NCI-H1092 treated with DMSO at 0.1 percent for 48 hours (cell line): ENCODE measurements at places on chromosomes 3 and 15.

- no peak for DNase-seq
These were observed 132.9 kb upstream of the ZBTB20 start for GRCh38 chr3:115279939-115280338.

- DNase-seq, result no peak
These were observed 44.3 kb downstream of the SLCO3A1 start for GRCh38 chr15:91897585-91898372.

DNA sequence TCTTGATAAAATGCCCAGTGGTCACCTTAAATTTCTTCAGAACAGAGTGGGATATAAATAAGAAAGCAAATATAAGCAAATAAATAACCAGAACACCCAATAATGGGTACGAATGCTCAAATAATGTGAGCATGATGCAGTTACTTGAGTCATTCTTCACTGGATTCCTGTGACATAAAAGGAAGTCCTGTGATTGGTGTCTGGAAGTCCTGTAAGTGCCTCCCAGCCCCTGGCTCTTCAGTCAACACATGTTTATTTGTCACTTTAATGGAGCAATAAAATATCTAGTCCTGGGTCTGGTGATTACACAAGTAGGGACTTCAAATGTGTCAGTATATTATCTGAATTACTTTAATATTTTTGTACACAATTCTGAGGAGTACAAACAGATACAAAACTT, 30.4 kb downstream of the TMEM212 start:
- DNase-seq, result no peak

DNA sequence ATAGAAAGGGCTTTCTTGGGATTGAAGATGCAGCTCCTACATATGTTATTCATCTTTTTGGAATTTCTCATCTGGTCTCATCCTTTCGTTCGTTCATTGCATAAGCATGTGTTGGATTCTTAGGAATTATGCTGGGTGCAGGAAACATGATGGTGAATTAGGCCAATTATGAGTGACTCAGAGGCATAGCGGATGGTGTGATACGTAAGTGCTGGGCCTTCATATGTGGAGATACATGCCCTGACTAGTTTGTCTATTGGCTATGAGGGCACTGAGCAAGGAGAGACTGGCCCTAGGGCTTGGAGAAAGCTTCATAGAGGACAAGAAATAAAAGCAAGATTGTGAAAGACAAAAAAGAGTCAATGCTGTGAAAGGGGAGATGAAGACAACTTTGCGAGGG, 235.1 kb downstream of the MYRIP start:
- no peak for DNase-seq

DNA sequence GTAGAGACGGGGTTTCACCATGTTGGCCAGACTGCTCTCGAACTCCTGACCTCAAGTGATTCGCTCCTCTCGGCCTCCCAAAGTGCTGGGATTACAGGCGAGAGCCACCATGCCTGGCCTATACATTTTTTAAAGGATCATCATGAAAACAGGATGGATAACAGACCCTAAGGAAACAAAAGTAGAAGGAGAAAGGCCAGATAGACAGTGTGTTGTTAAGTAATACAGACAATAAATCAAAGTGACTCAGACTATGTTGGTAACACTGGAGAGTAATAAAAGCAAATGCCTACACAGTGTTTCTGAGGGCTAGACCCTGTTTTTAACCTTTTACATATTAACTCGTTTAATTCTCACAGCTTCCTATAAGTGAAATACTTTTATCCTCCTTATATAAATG, 133.8 kb upstream of the MCTP2 start:
- no peak for DNase-seq

DNA sequence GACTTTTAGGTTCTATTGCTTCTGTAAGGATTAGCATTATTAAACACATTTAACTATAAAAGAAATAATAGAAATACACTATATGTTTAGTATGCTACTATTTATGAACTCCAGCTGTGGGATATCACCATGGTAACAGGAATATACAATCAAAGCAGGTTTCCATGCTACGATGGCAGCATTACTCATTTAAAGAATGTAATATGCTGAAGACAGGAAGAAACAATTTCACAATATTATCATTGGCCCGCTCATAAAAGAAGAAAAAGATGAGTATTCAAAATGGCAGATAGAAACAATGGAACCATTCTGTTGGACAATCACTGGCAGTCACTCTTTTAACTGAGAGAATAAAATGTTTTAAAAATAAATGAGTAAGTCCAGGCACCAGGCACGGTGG, 153.4 kb downstream of the CBLB start:
- DNase-seq, result no peak

- no peak for DNase-seq
These were observed 85.6 kb downstream of the PDCD6IP start for GRCh38 chr3:33883951-33884561.
